ENCODE measurements at places on chromosomes 7 and 10.

GRCh38 chr7:122038904-122039303 is 105.1 kb downstream of the AASS start:
- DNase-seq: no peak

DNA sequence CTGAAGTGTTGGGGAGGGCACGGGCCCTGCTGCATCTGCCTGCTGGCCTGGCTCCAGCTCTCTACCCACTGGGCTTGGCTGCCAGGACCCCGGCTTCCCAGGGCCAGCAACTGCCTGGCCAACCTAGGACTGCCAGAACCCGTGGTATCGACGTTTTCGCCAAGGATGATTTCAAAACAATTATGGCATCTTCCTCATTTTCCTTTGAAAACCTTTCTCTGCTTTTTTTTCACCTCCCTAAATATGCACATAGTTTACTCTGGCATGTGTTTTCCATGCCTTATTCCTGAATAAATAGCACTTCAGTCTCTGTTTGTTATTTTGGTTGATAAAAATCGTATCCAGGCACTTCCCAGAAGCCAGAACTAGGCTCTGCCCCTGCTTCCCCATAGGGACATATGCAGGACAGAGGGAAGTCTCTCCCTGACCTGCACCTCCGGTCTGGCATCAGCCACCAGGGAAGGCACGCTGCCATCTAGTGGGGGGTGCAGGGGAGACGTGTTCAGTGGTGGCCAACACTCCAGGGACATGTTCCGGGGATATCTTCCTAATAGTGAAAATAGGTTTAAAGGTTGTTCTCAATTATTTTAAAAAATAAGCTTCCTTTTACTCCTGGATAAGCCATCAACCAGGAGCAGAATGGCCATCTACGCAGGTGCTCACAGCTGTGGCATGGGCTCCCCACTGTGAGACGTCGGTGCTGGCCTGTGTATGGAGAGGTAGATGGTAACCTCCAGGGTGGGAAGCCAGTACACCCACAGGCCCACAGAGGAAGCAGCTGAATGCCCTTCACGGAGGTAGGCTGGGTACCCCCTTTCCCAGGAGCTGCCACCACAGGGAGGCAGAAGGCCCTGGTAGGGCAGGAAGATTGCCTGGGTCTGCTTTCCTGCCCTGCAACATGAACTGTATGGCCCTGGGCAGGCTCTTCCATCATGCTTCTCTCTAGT is 30.7 kb upstream of the ANTXRL start:
- no peak for DNase-seq

DNA sequence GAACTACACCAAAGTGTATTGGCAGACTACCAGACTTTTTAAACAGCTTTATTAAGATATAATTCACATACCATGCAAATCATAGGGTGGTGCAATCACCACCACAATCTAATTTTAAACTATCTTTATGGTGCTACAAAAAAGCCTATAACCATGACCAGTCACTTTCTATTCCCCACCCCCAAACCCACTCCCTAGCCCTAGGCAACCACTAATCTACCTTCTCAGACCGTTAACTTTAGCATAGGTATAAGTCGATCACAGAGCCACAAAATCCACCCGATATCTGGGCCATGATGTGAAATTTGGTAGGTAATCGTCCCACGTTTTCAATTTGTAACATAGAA is 536 bp upstream of the POM121 start:
- no peak for DNase-seq

DNA sequence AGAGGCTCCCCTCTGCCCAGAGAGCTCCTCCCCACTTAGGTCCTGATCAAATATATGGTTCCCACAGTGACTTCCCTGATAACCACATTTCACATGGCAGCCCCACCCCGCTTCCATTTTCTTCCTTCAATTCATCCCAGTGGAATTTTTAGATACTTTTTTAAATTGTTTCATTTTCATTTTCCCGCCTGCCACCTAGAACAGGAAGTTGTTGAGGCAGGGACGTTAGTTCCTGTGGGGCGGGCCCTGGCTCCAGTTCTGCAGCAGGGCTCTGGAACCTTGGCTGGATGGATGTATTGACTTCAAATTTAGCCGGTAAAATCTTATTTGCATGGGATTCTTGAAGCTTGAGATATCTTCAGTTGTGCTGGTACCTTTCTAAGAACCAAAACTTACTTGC is 226.6 kb downstream of the PAXIP1 start:
- no peak for DNase-seq

DNA sequence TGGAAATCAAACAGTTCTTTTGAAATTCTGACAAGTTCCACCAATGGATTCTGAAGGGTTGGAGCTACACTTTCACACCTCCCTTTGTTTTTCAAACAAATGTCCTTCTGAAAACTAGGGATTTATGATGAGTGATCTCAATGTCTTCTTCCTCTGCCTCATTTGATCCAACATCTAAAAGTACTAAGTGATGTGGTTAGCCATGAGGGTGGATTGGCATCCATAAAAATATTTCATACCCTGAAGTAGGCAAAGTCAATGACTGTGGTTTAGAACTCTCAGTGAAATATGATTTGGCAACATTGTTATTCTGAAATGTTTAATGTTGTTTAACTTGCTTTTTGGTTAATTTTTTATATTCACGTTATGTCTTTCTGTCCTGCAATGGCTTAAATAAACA is 136.9 kb downstream of the MBL2 start:
- DNase-seq: no peak

GRCh38 chr7:158454631-158455030 is 133.0 kb downstream of the PTPRN2 start:
- DNase-seq: no peak

GRCh38 chr10:72086466-72087391 is 1.6 kb downstream of the SPOCK2 start:
- DNase-seq: peak; percentile 27

DNA sequence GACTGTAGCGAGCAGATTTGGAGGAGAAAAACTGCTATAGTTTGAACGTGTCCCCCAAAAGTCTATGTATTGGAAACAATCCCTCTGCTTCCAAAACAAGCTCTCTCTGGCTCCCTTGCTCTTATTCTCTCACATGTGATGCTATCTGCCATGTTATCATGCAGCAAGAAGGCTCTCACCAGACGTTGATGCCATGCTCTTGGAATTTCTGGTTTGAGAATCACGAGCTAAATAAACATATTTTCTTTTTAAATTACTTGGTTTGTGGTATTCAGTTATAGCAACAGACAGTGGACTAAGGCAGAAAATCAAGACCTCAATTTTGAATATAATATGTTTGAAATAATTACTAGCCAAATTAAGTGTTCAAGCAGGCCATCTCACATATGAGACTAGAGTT is 17.5 kb upstream of the GNAT3 start:
- DNase-seq: no peak

DNA sequence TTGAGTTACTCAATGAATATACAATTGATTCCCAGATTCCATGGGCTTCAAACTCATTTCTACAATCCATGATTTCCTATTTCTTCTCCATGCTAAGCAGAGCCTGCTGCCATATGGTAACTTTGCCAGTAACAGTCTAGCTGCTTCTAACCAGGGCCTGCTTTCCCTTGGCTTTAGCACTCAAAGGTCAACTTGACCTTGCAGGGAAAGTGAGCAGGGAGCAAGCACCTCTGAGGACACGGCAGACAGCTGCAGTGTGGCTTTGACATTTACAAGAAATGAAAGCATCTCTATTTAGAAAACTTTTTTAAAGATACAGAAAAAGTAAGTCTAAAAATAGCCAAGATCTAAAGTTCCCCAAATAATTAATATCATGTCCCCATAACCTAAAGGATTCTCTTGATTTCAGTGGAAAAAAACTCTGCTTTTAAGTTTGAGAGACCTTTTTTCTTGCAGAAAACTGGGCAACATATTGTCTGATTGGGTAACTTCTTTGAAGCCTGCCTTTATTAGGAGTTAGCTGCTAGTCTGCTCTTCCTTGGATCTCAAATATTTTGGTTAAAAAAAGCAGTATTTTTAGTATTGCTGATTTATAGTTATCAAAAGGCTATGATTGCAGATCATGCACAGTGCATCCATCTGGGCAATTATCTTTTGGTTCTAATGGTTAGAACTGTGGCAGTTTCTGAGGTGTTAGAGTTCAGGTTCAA is 257.9 kb downstream of the AHR start:
- no peak for DNase-seq

- DNase-seq: no peak
Measured at GRCh38 chr7:29043576-29043975, 85.4 kb upstream of the TRIL start.

DNA sequence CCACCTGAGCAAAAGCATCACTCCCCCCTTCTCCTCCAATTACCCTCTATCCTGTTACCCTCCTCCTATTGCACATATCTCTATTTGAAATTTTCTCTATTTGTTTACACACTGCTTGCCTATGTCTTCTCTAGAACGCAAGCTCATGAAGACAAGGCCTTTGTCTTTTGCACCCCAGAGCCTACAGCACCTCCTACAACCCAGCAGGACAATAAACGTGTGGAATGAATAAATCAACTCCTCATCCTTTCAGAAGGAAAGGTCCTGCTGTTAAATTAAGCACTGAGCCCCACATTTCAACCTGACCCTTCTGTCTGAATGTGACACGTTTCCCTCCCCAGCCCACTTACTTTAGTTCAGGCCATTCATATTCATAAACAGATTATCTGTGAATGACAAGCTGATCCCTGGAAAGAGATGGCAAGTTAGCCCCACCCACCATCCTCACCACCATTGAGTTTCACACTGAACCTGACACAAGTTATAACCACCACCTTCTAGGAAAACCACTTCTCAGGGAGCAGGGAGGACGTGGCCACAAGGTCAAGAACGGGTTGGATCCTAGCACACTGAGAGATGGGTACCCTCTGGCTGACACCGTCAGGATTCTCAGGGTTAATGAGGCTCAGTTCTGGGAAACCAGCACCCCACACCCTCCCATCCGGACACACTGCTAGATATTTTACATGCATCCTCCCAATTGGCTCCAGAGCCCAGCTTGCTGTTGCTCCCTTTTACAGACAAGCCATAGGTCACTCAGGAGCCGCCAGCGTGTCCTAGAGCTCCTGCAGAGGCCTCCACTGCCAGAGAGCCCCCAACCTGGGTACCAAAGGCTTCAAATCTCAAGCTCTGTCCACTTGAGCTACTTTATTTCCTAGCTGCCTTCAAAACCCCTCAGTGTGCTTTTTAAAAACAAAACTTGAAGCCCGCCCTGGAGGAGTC is 934 bp downstream of the PRTFDC1 start:
- no peak for DNase-seq

All from stimulated activated CD4-positive, alpha-beta T cell treated with anti-CD3 and anti-CD28 coated beads, Interleukin-12 subunit alpha, Interleukin-12 subunit beta, amount 100 ng/mL, for 24 hours (primary cell).